ELR (cell line): ENCODE measurements at places on chromosomes 5 and 9.

GRCh38 chr5:77181173-77181572 lies 29.3 kb upstream of the PDE8B start:
- no peak for DNase-seq

DNA sequence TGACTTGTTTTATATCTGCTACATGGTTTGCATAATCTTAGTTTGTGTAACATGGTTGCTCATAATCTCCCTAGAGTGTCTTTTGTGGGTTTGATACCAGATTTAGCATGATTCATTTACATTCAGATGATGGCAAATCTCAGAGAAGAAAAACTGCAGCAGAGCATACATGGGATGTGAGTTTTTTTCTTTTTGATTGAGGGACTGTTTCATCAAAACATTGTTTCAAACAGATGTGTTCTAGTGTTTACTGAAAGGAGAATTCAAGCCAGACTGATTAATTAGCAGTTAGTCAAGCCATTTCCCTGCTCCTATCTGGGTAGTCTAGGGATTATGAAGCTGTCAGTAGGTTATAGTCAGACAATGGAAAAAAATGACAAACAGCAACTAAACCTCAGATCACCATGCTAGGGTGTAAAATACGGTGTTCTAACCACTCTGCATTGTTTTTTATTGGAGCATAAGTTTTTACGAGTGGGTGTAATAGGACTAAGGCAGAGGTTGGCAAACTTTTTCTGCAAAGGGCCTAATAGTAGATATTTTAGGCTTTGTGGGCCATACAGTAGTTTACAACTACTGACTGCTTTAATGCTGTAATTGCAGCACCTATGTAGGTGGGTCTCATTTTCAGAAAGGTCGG lies 10.5 kb upstream of the GDNF start:
- no peak for DNase-seq

DNA sequence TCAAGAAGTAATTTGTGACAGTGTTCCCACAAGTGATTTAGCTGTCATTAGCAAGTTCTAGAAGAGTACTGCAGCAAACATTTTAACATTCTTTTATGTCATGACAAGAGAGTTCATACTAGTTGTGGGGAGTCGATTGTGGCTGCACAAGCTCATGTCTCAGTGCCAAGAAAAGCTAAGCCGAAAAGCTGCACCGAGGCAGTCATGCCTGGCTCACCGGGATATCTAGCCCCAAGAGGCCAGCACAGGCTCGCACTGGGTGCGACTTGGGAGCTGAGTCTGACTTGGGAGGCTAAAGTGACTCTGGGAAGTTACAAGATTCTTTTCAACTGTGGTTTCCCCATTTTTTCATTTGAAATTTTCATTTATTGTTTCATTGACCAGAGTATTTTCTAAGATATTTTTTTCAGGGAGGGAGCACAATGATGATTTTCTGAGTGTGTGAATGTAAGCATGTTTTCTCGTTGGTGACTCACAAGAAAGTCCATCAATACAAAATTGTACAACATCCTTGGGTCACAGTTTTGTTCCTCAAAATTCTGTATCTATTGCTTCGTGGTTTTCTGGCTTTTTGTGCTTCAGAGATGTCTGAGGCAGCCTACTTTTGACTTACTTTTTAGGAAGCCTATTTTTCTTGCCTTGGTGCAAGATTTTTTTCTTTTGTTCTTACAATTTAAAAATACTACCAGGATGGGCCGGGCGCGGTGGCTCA lies 18.7 kb downstream of the CAST start:
- DNase-seq = no peak

DNA sequence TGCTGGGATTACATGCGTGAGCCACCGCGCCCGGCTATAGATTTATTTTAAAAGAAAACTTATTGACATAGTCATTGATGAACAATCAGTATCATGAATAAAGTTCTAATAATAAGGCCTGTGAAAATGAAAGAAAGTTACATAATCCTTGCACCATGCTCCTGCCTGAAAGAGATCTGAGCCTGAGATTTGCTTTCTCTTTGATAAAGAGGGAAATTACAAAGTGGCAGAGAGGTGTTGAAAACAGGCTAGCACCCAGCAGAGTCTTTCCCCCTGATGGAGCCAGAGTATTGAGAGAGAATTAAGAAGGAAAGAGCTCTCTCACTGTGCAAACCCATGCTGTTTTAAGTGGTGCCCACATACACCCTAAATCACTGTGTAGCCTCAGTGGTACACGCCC lies 37.2 kb downstream of the SLC6A7 start:
- DNase-seq = no peak

DNA sequence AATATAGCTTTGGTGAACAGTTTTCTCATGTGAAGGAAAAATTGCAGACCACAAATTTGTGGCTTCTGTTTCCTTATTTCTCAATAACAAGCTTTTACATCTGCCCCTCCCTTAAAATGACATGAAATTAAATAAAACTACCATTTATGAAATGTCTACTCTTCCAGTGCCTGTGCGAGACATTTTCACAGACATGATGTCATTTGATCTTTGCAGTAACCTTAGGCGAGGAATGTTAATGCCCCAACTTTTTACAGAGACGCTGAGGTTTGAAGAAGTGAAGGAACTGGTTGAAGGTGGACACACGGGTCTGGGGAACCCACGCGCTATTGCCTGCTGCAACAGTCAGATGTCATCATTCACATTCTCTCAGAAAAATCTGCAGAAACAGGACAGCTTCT lies 61.5 kb downstream of the OSTF1 start:
- DNase-seq = no peak

DNA sequence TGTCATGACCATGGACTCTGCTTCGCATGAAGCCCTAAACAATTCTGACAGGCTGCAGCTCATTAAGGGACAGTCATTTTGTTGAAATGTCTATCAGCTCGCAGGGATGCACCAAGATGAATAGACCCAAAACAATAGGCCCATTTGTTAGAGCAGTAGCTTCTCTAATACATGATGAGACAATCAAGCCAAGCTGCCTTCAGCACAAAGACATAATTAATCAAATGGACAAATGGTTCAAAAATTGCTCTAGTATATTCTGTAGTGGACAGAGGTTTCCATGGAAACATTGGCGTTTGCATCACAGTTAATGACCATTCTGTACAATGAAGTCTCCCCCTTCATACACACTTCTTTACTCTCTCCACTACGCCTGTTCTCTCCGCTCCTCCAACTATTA lies 274.6 kb downstream of the ANXA1 start:
- no peak for DNase-seq

DNA sequence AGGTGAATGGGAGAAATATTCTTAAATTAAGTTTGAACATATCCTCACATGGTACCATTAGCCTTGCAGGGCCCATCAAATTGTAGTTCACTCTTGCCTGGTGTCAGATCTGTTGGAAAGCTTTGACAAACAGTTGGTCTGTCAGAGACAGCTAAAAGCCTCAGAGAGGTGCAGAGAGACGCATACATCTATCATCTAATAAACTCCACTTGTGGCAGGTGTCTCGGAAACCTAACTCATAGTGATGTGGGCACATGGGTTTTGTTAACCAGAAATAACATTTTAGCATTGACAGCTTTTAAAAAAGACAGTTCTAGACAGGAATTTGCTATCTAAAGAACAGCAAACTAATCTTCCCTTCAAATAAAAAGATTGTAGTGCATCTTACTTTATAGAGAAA lies 315.9 kb downstream of the KDM4C start:
- no peak for DNase-seq

- DNase-seq = no peak
Observed at GRCh38 chr9:98724810-98725530, 16.2 kb upstream of the GABBR2 start.

- peak; percentile 62 for DNase-seq
Observed at GRCh38 chr9:91253488-91253887, 108.2 kb downstream of the AUH start.

DNA sequence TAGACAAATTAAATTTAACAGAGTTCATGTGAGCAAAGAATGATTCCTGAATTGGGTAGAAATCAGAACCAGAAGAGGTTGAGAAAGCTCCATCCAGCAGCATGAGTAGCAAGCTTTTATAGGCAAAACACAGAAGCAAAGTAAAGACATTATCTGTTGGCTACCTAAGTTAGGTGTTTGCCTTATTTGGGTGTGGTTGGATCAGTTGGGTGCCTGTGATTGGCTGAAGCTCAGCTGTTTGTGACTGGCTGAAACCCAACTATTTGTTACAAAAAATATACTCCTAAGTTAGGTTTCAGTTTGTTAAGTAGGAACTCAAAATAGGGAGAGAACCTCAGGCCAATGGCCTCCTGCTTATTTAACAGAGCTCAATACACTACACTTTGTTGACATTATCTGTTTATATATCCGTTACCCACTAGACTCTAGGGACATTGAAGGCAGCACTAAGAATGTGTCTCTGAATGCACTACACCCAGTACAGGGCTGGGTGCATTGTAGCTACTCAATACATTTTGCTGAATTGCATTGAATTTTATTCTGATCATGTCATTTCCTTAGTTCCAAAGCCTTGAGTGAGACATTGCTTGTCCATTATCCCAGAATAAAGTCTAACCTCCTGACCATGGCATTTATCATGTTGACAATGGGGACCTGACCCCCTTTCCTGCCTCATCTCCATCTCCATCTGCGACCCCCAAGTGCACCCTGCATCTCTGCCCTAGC lies 98.7 kb downstream of the CCDC192 start:
- peak; percentile 65 for DNase-seq

DNA sequence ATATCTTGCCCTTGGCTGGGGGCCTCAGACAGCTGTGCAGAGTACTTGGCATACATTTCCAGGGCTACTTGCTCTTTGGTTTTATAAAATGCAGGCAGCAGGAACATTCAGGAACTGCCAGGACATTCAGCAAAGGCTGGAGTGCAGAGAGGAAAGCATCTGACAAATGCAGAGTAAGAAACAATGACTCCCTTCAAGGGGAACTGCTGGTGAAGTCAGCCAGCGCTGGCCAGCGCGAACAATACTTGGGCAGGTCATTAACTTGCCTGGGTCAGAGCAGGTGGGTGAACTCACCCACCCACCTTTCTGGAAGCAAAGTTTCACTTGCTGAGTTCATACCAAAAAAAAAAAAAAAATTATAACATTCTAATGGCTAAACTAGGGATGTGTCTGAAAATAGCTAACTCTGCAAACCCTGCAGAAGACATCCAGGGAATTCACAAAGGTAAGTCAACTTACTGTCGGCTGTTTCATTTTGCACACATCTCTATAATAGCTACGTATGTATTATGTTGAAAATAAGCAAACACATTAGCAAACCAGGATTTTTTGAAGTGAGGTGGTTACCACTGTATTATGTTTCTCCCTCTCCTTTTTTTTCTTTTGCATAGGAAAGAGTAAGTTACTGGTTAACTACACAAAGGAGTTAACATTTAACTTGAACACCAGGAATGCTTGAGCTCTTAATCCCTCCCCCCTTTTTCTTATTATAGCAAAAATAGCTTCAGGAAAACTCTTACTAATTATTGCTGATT lies 152.2 kb downstream of the GLIS3 start:
- DNase-seq = no peak

- no peak for DNase-seq
Observed at GRCh38 chr5:121399879-121400278, 451.8 kb upstream of the FTMT start.

DNA sequence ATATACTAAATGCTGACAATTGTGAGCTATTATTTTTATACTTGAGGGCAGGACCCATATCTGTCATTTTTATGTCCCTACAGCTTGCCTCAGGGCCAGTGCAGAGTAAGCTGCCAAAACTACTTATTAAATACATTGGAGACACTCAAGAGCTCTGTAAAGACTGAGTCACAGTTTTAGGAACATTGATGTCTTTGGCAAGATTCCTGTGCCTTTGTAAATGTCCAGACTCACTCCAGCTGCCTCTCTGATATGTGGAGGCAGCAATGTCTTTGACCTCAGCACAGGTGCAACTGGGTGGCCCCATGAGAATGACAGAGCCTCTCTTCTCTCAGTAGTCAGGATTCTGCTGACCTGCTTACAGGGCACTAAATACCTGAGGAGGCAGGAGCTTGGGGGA lies 363.2 kb downstream of the OSTF1 start:
- DNase-seq = peak; percentile 2

DNA sequence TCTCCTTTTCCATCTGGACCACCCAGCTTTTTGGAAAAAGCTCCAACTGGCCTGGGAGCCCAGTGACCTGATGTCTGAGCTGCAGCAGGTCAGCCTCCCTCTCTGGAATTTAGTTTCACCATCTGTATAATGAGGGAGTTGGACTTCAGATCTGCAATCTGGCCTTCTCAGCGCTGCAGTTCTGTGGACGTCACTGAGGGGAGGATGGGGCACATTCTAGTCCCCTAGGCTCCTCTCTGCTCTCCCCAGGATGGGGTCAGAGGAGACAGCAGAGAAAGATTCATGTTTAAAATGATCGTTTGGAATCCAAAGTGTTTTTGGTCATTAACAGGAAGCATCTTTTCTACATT lies 10.2 kb downstream of the OR13J1 start:
- DNase-seq = no peak

DNA sequence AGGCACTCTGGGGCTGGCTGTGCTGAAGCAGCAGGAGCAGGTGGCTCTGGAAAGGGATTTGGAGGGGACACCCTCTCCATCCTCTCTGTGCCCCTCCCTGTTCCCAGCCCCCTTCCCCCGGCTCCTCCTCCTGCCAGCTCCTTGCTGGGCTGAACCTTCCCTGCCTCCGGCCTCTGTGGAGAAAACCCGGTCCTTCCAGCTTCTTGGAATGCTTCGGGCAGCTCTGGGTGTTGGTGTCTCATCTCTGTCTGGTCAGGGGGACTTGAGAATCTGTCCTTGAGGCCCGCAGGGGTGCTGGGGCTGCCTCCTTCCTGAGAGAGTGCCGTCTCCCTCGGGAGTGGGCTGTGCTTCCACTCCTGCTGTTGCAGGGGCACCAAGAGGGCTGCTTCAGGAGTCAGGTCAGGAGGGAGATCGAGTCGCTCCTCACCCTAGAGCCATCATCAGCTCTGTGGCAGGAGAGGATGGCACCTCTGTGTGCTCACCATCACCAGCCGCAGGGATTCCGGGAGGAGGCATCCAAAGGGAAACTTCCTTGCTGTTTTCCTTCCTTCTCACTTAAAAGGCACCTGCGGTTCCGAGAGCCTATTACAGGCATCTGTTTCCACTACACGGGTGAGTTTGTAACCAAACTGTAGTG lies 30.6 kb downstream of the NDUFS6 start:
- no peak for DNase-seq

DNA sequence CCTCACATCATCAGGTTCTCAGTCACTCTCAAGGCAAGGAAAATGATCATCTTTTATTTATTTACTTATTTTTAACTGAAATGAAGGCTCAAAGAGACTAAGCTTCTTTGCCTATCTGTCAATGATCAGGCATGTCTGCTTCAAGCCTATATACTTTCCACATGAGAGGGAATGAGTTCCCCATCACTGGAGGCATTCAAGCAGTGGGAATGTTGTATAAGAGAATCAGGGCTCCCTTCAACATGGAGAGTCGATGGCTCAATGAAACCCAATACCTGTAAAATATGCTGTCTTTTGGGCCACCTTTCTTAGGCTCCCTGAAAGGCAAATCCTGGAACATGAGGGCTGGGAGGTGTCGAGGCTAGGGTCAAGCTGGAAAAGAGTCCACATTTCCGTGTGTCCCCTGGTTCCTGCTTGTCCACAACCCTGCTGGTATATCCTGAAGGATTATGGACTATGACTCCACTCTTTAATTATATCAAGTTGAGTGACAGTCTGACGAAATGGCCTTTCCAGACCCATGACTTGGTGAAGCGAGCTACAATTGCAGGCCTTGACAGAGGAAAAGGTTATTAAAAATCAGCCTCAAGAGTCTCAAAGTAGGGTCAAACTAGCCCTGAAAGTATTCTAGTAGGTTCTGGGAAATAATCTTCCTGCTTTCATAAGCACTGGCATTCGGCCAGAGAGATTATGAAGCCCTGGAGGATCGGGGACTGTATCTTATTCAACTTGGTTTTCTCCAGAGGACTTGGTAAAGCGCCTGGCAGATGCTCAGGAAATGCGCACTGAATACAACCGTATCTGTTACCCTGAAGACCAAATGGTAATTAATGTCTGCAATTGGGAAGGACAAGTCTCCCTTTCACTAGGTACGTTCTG lies 145.9 kb upstream of the TBC1D2 start:
- DNase-seq = no peak
